Activated CD8-positive, alpha-beta memory T cell treated with anti-CD3 and anti-CD28 coated beads for 48 hours (primary cell): ENCODE measurements at places on chromosomes 7 and 10.

DNA sequence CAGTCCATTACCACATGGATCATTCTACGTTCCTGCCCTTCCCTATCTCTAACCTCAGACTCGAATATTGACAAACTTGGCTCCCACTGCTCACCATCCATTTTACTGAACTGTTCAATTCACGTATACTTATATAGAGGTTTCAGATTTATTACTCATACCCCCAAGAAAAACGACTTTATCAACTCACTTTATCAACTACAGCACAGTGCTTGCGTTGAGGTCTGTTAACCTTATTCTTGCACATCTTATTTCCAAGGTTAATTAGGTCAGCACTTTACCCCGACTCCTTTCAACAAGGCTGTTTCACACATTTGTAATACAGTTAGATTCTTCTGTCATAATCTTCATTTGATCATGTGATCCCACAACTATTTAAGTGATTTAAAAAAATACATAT, 162.3 kb upstream of the AHR start:
- DNase-seq: no peak

GRCh38 chr7:44185729-44186128, 3.5 kb downstream of the GCK start:
- no peak for DNase-seq

DNA sequence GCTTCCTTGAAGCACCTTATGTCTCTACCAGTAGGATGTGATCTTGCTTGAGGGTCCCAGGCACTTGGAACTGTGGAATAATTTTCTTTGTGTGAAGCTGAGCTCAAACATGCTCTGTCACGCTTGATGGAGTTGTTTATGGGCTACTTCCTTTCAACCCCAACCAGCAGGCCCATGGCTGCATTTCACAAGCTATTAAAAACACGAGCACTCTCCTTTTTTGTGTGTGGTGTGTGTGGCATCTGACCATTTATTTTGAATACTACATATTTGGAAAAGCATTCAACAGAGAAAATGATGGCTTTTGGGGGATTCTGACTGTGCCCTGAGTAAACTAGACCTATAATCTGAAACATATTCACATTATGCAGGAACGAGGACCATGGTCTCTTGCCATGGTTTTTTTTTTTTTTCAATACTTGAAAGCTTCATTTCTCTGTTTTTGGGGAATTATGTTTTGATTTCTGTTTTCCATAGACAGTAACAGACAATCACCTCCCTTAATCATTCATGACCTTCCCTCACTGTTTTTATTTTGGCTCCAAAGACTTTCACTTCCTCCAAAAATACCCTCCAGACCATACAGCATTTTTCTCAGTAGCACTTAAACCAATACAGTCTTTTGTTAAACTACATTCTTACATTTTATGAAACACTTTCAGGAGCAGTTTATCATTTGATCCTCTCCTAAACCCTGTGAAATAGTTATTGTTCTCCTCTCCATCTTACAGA, 233.6 kb upstream of the BMPER start:
- DNase-seq: no peak

DNA sequence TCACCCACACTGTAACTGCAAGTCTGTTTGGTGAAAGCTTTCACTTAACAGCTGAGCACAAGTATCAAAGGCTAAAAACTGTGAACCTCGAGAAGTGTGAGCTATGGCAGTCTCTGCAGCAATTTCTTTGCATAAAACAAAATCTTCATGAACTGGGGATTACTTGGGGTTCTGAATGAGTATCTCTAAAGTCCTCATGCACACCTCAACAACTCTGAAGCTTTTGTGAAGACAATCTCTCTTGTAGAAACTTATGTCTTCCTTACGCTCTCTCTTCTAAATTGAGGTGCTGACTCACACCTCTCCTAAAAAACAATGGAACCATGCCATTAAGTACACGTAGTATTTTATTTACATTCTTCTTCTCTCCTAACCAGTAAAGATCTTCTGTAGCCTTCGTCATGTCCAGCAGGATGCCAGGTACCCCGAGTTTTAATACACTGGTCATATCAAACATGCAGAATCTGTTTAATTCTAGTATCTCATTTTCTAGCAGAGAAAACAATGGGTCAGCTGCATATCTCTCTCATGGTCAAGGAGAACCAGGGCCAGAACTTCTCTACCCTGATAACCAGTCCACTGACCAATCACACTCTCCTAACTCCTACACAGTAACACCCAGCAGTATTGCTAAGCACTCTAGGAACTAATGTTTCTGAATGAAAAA, 76.9 kb downstream of the UBE2H start:
- no peak for DNase-seq

DNA sequence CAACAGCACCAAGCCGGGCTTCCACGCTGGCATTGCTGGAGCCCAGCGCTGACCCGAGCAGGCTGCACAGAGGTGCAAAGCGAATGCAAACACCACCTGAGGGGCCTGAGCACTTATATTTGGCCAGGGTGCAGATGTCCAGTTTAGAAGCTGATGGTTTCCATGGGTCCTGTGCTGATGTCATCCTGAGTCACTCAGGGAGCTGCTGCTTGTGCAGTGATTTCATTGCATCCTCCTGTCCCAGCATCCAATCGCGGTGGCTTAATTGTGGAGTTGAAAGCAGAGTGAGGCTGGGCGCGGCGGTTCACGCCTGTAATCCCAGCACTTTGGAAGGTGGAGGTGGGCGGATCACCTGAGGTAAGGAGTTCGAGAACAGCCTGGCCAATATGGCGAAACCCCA, 410.2 kb upstream of the KLF6 start:
- no peak for DNase-seq

GRCh38 chr7:18437101-18437500, 58.4 kb upstream of the HDAC9 start:
- no peak for DNase-seq

DNA sequence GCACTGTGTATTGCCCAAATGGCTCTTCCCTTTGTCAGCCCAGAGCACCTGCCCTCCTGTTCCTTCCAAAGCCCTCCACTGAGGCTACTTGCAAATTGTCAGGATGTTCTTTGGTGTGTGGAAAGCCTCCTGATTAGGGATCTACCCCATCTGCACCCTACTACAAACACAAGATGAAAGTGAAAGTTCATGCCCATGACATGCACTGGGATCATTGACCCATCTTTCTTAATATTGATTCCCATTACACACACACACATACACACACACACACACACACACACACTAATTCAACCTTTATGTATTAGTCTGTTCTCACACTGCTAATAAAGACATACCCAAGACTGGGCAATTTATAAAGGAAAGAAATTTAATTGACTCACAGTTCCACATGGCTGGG, 213.7 kb upstream of the IGFBP3 start:
- no peak for DNase-seq

DNA sequence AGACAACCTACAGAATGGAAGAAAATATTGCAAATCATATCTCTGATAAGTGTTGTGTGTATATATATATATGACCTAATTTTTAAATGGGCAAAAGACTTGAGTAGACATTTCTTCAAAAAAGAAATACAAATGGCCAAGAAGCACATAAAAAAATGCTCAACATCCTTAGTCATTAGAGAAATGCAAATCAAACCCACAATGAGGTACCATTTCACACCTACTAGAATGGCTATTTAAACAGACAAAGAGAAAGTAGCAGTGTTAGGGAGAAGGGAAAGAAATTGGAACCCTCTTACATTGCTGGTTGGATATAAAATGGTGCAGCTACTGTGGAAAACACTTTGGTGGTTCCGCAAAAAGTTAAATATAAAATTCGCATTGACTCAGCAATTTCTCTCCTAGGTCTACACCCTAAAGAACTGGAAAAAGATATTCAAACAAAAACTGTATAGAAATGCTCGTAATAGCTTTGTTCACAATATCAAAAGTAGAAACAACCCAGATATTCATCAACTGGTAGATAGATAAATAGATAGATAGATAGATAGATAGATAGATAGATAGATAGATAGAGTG, 16.3 kb downstream of the ACSL5 start:
- no peak for DNase-seq

DNA sequence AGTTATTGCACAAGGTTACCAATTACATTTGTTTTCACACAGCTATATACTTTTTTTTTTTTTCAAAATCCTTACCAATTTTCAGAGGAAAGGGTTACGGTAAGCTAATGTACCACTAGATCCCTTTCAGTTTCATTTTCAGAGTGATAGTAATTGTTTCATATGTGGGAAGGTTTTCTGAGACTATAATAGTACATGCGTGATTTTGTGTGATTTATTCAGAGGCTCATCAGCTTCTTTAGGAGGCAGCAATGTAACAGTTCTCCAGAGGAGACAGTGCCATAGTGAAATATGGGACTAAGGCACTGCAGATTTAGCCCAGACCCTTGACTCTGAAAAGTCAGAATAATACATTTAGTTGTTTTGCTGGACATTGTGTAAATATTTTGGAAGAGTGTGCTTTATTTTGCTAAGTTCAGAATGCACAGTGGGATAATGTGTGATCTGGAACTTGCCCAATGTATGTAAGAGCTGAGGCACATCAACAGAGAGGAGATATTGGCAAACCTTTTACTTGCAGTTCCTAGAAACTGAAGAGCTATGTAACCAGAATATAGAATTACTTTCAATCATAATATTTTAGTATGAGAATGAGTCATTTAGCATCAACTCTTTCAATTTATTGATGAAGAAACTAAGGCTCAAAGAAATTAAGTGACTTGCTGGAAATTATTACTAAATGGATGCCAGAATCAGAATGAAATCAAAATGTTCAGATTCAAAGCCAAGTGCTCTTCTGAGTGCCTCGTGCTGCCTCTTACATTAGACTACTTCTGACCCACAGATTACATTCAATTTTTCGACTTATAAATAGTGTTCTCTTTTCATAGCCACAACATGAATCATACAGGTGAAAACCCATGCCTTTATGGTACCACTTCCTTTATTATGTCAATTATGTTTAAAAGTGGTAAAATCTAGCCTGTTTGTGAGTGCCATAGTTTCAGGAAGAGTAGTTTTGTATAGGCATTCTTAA, 207.7 kb upstream of the TEX47 start:
- DNase-seq: no peak

GRCh38 chr10:63430091-63430998, 35.4 kb downstream of the JMJD1C start:
- DNase-seq: no peak

DNA sequence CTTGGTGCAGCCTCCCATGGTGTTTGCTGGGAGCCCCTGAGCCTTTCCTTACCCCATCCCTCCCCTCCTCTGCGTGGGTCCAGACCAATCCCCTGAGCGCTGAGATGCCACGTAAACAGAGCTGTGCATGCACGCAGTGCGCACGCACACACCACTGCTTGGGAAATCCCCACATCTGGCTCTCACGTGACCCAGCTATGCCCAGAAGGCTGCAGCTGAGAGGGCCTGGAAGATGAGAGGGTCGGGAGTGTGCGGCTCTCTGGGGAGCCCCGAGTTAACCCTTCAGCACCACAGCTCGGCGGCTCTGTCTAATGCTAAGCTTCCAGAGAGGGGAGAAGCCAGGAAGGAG, 177.2 kb downstream of the SH3PXD2A start:
- DNase-seq: peak; percentile 60

GRCh38 chr7:2512179-2512661, 7.4 kb upstream of the LFNG start:
- no peak for DNase-seq

- DNase-seq: no peak
Observed at GRCh38 chr7:149245744-149246143, 6.3 kb downstream of the ZNF212 start.

- no peak for DNase-seq
Observed at GRCh38 chr10:52879091-52879807, 106.7 kb upstream of the MBL2 start.

DNA sequence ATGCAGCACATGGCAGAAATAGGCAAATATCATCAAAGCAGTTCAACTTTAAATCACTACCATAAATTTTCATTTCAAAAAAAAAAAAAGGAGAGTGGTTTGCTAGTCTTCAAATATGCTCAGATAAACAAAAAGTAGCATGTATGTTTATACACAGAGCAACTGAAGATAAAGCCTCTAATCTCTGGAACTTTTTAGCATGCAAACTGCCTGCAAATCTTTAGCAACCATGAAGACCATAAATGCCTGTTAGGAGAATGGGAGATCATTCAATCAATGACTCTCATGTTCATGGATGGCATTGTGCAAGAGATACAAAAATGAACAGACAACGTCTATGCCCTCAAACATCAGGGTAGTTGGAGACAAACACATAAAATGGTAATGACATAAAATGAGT, 57.3 kb downstream of the ORC5 start:
- no peak for DNase-seq

DNA sequence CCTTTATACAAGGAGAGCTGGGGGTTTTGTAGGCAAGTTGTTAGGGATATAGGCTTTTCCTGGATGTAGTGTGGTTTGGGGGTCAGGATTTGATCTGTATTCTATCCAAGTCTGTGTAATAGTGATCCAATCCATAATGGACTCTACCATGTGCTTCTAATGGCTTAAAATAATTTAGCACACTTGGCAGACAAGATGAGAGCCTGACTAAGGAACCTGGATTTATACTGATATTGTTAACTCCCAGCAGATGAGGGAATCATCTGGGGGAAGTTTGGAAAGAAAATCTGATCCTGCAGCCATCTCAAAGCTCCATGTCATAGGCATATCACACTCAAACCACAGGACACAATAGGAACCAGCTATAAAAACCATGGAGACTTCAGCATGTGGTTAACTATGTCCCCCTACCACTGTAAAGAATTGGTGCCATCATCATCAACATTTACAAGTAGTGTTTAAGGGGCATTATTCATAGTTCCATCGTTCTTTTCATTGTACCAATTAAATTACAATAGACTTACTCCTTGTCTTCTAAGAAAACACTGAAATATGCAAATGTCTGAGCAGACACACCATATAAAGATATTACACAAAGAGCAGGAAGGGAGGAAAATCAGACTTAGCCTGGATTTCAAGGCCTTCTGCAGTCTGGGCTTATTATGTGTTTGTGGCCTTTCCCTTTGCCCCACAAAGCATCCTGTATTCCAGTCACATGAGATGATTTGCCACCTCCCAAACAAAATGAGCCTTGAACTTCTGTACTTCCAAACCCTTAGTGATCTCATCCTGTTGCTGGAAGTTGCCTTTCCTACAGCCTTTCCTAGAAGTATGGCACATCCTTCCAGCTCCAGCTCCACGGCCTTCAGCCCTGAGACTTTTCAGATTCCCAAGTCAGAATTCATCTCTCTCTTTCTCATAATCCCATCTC, 22.5 kb upstream of the HPS1 start:
- no peak for DNase-seq
